ENCODE measurements at places on chromosomes 7 and 10.

DNA sequence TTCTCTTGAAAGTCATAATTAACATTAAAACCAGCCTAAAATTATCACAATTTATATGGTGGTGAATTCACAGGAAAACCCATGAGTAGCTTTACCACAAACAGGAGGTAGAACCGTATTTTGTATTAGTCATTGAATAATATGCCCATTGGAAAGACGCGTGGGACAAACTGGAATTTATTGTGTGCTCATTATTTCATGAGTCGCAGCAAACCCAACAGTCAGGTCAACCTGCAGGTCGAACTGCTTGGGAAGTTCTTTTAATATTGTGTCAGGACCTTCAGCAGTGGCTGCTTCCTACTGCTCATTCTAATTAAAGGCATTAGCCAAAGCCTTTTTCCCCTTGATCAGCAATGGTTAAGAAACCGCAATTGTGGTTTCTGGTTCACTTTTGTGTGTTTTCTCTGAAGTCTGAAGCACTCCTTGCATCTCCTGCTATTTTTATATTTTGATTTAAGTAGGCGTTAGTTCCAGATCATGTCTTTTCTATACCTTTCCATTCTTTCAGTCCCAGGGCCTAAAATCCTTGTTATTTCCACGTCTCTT, 100.1 kb downstream of the RAB11FIP2 start:
- no peak for DNase-seq

GRCh38 chr7:154584352-154585252, 418.3 kb downstream of the PAXIP1 start:
- no peak for DNase-seq

DNA sequence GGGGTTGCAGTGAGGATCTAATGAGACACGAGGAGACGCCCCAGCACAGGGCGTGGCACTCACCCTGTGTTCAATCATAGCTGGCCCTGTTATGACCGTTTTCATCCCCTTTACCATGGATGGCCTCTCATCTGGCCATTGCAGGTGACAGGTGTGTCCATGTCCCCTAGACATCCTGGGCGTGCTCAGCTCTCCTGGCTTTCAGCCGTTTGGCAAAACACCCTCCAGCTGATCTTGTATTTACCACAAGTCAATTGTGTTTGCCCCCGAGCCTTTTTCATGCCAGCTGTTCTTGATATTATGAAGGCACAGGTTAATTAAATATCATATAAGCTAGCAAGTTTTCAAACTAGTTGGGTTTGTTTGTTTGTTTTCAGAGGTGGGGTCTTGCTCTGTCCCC, 97.1 kb downstream of the CHST15 start:
- DNase-seq: no peak

DNA sequence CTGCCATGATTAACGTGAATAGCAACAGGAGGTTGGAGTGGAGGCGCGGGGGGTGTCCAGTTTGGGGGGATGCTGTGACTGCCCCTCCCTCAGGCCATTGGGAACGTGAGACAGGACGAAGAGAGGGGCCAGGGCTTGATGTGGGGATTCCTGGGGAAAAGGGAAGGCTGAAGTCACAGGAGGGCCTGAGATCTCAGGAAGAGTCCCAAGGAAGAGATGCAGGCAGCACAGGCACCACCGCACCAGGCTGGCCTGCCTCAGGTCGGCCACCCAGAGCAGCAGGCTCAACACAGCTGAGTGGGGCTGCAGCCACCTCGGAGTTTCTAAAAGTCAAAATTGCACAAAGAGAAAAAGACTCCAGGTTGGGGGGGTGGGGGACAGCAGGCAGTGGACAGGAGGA, 86.7 kb downstream of the SLIT1 start:
- DNase-seq: no peak

DNA sequence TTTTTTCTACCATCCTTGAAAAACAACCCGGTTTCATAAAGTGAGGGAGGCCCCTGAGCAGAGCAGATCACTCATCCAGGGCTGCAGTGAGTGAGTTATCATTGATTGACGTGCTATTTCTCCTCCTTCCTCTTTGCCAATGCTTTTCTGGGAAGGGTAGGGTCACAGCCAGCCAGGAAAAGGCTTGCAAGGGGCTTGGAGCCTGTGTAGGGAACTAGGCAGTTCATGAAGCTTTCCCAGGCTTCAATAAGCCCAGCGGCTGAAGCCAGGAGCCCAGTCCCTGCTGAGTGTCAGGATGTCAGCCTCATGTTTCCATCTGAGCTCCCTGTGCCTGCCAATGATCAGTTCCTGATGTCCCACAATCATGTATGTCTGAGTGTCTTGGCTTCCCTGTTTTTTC, 584.7 kb downstream of the GALNT17 start:
- DNase-seq: no peak

DNA sequence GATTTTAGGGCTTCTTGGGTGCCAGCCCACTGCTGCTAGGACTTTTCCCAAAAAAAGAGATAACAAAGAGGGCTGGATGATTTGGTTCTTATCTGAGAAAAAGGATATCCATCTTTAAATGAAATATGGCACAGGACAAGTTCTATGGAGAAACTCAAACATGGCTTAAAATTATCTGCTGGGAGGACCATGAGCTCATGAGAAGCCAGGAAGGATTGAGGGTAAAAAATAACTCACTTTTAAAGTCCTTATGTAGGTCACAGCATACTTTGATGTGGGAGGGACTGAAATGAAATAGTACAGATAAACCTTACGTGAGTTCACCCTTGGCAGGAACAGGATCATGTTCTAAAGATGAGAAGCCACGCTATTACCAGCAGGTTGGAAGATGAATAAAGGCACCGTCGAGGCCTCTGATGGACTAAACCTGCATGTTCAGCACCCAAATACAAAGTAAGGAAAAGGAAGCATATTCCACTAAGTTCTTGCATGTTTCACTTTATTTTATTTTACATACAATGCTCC, 369.2 kb upstream of the KLF6 start:
- DNase-seq: no peak

- no peak for DNase-seq
Measured at GRCh38 chr7:64965594-64965993, 25.2 kb downstream of the ZNF117 start.

DNA sequence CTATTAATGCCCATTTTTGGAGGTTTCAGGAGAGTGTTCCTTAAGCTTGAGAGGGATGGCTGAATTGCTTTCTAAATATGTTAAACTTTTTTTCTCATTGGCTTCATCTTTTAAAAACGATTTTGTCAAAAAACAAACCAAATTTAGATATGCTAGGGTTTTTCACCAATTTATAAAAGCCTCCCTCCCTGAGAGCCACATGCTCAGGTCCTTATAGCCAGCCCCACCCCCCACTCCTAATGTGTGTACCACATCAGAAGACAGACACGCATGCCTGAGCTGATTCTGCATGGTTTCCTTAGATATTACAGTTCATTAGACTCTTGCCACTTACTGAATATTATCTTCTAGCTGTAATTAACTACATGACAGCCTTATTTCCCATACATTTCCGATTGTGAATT, 2.0 kb downstream of the CUL1 start:
- DNase-seq: peak; percentile 30

- no peak for DNase-seq
Measured at GRCh38 chr10:35445150-35445884, 109.0 kb downstream of the CCNY start.

DNA sequence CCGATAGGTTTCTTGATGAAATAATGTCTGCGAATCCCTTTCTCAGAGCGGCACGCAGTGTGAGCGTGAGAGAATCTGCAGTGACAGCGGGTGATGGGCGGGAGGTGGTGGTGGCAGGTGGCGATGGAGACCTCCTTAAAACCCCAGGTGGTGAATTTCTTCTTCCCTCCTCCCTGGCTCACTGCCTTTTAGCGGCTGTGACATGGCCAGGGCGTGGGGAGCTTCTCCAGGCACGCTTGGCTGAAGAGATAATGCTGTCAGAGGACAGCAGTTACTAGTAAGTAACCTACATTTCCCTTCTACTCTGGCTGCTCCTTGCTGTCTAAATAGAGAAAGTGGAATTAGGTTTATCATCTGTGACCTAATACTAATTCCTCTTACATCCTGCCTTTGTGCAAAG, 141.4 kb upstream of the INSYN2A start:
- DNase-seq: no peak

DNA sequence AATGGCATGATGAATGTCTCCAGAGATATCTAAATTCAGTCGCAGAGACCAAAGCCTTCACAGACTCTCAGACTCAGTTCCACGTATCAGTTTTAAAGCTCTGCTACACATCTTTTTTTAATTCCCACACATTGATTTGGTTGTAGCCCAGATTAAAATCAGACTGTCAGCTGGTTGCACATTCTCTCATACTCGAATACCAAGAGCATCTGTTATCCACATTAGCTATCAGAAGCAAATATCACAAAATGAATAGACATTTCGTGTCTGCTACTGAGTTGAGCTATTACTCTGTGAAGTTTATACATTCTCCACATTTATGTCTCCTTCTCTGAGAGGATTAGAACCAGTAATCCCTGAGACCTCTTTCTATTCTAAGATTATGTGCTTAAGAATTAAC, 229.2 kb downstream of the GPAM start:
- DNase-seq: no peak

- DNase-seq: no peak
Measured at GRCh38 chr10:48771234-48771633, 86.6 kb downstream of the WDFY4 start.

DNA sequence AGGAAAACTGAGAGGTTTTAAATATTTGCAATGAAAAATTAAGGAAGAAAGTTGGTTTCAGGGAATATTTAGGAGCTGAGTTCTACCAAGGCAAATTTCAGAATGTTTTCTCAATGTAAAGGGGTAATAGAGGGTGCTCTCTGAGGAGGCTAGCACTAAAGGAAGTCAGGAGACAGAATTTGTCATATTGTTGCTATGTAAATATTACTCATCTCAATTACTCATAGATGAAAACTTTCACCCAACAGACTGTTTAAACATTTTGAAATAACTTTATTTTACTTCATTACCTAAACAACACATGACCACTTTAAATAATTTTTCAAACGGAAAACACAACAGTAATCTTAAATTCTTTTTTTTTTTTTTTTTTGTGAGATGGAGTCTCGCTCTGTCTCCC, 274.8 kb upstream of the NRG3 start:
- DNase-seq: no peak

GRCh38 chr10:61175316-61175715, 231.3 kb upstream of the RHOBTB1 start:
- DNase-seq: no peak

- no peak for DNase-seq
Measured at GRCh38 chr7:157662110-157662791, 325.4 kb downstream of the DNAJB6 start.

- DNase-seq: no peak
Measured at GRCh38 chr7:95658676-95659075, 62.4 kb upstream of the PDK4 start.

DNA sequence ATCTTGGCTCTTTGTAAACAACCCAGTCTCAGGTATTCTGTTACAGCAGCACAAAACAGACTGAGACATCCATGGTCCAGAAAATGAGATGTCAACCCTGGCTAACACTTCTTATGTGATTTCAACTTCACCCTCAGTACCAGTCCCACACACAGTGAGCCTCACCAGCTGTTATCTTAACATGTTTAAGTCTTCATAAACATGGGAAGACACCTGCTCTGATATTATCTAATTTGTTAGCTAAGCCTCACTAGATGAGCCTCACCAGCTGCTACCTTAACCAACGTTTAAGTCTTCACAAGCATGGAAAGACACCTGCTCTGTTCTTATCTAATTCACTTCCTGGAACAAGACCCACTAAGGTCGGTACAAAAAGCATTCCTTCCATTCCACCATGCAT, 130.8 kb downstream of the CALN1 start:
- DNase-seq: no peak
